ENCODE measurements at places on chromosomes 16 and 17. TPM values are rescaled to one million over a fixed set of nuclear protein-coding genes. Genes with fewer than 3 reads are reported as not detected.

GRCh38 chr16:19722981-19723380 lies 4.9 kb downstream of the IQCK start:
- DNase-seq = no peak

DNA sequence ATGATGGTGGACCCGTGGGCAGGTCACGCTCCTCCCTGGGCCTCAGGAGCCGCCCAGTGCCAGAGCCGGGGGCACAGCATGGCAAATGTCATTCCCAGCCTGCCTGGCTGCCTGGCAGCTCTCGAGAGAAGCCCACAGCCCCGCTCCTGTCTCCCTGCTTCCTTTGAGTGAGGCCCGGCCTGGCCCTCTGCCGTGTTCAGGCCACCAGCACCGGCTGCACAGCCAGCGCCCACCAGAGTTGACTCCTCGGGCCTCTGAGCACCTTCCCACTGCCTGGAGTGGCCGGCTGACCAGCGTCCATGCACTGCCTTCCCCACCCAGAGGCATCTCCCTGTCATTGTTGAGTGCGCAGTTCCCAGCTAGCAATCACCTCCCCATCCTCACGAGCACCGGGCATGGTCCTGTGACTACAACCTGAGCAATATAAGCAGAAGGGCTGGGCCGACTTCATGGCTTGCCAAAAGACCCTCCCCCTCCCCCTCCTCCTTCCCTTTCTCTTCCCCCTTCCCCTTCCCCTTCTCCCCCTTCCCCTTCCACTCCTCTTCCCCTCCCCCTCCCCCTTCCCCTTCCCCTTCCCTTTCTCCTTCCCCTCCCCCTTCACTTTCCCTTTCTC lies 11.9 kb upstream of the SLC38A10 start:
- DNase-seq = no peak

DNA sequence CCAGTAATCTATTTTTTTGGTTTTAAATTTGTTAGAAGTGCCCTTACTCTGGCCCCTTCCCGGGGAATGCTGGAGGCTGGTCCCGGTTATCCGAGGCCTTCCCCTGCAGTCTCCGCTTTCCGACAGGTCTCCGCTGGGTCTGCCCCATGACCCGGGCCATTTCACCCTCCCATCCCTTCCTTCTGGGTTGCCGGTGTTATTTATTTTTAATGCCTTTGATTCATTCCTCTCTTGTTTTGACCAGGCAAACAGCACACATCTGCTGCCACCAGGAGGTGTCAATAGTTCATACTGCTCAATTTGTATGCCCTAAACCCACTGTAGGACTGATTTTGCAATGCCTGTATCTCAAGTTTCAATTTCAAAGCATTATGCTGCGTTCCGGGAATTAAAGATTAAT lies 113.2 kb upstream of the IRX5 start:
- no peak for DNase-seq

GRCh38 chr16:55001931-55002330 lies 71.3 kb downstream of the IRX5 start:
- no peak for DNase-seq

GRCh38 chr17:4438162-4438944 lies 4.6 kb downstream of the SPNS3 start:
- no peak for DNase-seq

IGSF6 gene
- 5.2 TPM for total RNA-seq

VTN gene
- total RNA-seq = not detected

KRTAP17-1 gene
- not detected for total RNA-seq

DNA sequence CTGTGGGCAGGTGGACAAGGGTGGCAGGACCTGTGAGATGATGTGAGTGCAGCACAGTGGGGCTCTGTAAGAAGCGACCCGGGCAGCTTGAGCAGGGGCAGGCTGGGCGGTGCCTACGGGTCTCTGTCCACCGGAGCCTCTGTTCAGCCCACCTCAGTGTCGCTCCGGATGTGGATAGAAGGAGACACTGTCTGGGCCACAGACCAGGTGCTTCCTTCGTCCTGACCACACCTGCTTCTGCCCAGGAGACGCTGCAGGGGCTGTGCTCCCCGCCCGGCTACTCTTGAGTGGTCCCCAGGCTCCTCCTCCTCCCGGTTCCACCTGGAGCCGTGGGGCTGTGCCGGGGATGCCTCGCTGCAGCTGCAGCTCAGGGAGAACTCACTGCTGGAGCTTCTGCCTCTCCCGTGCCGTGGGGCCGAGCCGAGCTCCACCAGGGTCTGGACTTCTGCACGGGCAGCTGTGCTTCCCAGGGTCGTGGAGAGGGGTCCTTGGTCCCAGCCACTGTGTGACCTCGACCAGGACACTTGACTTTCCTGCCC lies 21.5 kb downstream of the METRNL start:
- no peak for DNase-seq

NEUROD2 gene
- total RNA-seq = not detected
